NCI-H1930 (cell line): ENCODE measurements at places on chromosomes 5 and 9.
A peak's percentile ranks its signal among the peaks of the same experiment; 100 is the strongest.

GRCh38 chr5:177606071-177607051 is 6.4 kb downstream of the B4GALT7 start:
- DNase-seq: no peak

- DNase-seq: no peak
Measured at GRCh38 chr9:117134826-117135500, 279.9 kb downstream of the ASTN2 start.

DNA sequence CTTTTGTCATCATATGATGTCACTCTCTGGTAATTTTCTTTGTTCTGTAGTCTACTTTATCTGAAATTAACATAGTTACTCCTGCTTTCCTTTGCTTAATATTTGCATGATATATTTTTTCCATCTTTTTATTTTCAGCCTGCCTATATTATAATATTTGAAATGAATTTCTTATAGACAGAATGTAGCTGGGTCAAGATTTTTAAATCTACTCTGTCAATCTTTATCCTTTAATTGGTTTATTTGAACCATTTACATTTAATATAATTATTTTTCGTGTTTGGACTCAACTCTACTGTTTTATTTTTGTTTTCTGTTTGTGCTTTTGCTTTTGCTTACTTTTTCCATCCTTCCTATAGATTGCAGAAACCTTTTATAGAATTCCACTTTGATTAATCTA is 118.0 kb downstream of the FOXD1 start:
- DNase-seq: no peak

- no peak for DNase-seq
Measured at GRCh38 chr5:55758231-55758630, 20.4 kb downstream of the DDX4 start.

DNA sequence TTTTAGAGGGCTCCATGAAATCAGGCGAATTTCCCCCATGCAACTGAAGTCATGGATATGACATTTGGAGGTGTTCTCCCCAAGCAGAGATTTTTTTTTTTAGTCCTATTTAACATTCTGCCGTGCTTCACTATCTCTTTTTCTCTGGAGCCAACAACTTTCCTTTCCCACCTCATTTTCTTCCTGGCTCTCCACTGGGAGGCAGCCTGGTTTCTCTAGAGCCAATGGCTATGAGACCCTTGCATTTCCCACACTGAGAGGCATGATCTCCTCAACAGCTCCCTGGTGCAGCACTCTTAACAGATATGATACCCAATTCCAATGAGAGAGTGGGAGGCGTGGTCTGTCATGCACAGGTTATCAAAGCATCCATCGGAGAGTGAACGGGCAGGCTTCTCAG is 310.8 kb downstream of the DRD1 start:
- no peak for DNase-seq

DNA sequence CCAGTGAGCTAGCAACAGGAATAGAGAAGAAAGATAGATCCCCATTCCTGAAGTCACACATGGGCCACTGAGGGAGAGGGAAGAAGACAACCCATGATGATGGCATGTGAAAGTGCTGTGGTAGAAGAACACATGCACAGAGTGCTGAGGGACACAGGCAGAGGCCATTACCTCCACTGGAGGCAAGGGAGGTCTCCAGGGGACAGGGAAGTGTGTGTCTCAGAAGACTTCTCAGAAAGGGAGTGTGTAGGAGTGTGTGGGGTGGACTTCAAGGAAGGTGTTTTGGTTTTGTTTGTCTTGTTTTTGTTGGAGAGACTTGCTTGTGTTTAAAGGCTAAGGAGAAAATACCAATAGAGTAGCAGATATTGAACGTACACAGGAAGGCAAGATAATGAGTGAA is 77.0 kb upstream of the SMARCA2 start:
- no peak for DNase-seq

- DNase-seq: no peak
Measured at GRCh38 chr9:131304676-131305355, 15.3 kb downstream of the PLPP7 start.

- peak; percentile 42 for DNase-seq
Measured at GRCh38 chr5:144275329-144275728, 104.7 kb downstream of the KCTD16 start.

DNA sequence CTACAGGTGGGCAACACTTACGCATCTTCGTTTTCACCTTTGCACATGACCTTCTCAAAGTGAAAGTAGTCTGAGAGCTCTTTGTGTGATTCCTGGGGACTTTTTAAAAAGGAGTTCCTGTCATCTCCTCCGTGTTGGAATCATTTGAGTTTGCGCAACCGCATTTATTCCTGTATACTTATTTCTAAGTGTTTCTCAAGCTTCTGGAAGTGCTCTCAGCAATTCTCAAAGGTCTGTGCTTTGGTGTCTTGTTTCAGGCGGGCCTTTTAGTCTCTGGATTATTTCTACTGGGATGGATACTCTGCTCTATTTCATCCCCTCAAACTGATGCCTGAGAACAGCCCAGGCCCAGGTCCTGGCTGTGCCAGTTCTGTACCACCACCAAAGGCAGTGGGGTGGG is 226.5 kb upstream of the TUT7 start:
- DNase-seq: no peak

DNA sequence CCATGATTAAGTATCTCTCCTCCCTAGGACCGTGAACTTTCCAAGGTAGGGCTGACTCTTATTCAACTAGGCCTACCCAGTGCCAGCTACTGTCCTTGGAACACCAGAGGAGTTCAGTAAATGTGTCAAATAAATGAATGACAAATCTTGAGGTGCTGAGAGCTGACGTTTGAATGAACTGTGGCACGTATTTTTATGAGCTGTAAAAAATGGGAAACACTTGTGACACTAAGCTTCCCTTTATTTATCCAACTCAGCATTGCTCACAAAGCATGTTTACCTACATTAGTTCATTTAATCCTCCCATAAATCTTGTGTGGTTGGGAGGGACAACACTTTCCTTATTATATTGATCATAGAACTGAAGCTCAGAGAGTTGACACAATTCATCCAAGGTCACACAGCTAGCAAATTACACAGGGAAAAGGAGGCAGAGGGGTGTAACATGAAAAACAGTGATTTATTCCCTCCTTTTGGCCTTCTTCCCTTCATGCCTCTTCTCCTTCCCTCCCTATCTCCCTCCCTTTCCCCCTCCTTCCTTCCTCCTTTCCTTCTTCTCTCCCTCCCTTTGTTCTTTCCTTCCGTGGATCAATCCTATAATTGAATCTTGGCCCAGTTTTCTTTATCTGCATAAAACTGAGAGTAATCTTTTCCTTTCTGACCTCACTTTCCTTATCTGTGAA is 412.6 kb downstream of the DMRT2 start:
- DNase-seq: no peak

DNA sequence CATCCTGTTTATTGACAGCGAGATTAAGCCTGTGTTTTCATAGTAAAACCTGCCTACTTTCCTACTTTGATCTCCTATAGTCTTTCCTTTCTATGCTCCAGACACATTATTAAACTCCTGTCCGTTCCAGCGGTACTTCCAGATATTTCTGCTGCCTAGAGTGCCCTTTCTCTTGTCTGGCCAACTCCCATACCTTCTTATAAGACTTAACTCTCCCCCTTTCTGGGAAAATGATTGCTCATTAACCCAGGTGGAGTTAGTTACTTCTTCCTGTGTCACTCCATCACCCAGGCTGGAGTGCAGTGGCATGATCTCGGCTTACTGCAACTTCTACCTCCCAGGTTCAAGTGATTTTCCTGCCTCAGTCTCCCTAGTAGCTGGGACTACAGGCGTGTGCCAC is 33.1 kb downstream of the KDM4C start:
- no peak for DNase-seq

DNA sequence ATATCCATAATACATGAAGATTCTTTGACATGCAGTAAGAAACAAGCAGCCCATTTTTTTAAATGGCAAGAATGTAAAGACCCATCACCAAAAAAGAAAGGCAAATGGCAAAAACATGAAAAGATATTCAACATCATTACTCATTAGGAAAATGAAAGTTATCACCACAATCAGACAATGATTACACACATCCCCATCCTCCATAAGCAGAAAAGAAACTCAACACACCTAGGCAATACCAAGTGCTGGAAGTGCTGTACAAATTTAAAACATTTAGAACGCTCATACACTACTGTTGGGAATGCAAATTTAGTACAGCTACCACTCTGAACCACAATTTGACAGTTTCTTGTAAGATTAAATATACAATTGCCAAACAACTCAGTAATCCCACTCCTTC is 466.7 kb downstream of the ACTL7B start:
- DNase-seq: no peak

DNA sequence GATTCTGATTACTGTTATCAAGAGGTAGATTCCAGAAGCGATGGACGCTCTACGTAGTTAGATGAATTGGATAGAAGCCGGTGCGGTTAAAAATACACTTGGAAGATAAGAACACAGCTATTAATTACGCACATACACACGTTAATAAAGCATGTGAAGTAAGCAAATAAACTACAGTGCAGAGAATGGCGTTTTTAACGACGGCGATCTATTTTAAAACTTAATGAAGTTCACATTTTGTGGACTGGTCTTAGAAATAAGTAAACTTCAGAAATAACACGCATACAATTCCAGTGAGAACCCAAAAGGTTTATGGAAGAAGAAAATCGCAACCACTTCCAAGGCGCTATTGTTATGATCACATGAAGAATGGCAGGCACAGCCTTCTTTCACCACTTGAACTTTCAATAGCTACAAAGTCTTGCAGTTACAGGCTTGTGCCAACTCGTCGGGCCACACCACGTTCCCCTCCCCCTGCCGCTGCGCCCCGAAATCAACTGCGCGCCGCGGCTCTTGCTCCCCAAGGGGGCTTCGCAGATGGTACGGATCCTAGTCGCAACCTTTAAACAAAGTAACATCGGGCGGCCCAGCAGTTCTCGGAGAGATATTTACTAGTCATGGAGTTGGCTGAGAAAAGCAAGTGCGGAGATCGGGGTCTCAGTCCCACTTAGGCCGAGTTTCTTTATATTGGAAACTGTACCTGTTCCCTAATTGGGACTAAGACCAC is 866 bp upstream of the SEMA6A start:
- no peak for DNase-seq

DNA sequence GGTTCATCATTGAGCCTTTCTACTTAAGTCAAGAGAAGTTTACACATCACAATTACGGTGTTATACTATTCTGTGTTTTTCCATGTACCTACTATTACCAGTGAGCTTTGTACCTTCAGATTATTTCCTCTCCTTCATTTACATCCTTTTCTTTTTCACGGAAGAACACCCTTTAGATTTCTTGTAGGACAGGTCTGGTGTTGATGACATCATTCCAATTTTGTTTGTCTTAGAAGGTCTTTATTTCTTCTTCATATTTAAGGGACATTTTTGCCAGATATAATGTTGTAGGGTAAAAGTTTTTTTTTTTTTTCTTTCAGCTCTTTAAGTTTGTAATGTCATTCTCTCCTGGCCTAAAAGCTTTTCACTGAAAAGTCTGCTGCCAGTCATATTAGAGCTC is 637.1 kb upstream of the RIOK2 start:
- DNase-seq: no peak

DNA sequence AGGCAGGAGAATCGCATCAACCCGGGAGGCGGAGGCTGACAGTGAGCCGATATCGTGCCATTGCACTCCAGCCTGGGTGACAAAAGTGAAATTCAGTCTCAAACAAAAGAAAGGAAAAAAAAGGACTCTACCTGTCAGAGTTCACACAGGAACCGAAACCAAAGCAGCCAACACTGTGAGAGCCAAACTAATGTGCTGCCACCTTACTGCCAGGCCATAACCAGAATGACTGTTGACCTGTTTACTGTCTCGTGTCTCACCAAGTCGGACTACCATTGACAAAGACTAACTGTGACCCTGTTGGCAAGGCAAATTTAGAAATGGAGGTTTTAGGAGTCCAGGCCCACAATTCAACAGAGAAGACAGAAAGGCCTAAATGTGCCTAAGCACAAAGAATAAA is 112.4 kb downstream of the ANXA2R start:
- DNase-seq: no peak

- DNase-seq: no peak
Measured at GRCh38 chr5:126354012-126354857, 69.0 kb upstream of the GRAMD2B start.

GRCh38 chr5:96070622-96071225 is 109.1 kb upstream of the ELL2 start:
- no peak for DNase-seq

DNA sequence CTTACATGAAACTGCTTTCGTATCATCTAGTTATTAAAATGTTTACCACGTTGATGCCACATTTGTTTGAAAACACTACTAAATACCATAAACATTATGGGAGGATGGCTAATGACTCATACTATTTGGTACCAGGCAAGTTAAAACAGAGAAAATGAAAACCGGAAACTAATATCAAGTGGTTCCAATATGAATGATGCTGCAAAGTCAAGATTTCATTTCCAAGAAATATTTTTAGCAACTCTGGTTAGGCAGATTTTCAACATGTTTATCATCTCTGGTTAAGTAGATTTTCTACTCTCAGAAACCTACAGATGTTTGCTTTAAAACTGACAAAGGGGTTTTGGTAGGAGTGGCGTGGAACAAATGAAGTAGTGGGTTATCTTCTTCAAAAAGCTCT is 4.9 kb upstream of the F2R start:
- DNase-seq: no peak

- DNase-seq: no peak
Measured at GRCh38 chr5:53262348-53262970, 152.9 kb upstream of the MOCS2 start.

DNA sequence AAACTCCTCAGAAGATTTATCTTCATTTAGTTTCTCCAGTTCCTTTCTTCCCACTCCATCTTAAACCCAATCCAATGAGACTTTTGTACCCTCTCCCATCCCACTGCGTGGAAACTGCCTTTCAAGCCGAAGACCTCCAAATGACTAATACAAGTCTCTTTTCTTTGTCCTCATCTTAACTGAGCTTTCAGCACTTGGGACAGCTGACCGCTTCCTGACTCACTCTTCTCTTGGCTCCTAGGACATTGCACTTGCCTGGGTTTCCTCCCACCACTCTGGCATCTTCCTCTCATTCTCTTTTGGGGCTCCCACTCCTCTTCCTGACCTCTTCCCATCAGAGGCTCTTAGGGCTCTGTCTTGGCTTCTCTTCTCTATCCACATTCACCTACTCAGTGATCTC is 243.7 kb downstream of the HSPA4 start:
- DNase-seq: no peak

DNA sequence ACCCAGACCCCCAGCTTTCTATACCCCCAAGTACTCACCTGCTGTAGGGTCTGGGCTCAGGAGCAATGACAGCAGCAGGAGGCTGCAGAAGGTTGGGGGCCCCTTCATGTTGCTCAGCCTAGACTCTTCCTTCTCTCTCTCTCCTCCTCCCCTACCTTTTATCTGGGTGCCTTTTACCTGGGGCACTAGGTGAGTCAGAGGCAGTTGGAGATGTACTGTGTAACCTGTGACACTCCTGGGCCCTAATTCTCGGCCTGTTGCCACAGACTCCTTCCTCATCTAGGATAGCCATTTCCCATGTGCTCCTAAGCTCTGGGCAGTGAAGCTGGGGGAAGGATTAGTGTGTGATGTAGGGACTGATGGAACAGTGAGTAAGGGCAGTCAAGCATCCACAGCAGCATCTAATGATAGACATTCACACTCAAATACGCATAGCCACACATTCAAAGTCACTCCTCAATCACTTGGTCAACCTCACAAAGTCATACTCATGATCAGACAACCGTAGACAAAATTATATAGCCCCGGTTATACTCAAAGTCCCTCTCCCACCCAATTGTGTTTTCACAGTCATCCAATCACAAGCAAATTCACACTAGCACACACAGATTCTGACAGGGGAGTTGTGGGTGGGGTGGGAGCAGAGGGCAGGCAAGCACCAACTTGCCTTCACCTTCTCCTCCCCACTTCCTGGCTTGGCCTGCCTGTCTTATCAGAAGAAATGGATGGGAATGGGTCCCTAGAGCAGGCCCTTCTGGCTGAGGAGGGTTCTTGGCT is at the start of gene CCL27:
Gene CCL27 (minus strand): TSS at position 132 of the 777 bp plus-strand sequence. CDS start 24 bp downstream, at position 108.
- no peak for DNase-seq
